PC-3 (cell line): ENCODE measurements at places on chromosomes 7 and 10.

DNA sequence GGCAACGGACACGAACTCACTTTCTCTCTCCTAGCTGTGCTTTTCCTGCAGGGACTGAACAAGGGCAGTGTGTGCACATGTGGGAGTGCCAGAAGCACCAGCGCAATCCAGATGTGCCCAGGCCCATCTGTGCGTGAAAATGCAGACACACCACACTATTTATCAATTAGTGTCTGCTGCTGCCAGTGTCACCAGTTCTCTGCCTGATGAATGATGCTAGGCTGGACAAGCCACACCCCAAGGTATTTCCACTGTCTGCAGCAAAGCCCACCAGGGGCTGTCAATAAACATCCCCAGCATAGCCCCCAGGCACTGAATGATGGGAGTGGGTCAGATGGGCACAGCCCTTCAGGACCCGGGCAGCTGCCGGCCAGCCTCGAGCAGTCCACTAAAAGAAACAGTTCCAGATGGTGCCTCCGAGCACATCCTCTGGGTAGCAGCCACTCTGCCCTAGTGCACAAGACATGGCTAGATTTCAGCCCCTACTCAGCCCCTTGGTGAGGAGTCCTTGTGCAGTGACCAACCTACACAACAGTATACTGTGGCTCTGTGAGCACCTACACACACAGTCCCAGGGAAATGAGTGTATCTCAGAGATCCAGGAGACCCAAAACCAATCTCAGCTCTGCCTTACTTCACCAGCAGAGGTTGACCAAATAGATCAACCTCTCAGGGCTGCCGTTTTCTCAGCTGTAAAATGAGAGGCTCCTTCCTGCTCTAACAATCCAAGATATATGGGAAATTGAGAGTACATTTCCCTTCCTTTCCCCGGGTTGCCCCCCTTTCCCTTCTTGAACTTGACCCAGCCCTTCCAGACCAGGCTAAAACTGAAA lies 314.7 kb downstream of the PLXNA4 start:
- DNase-seq: no peak

GRCh38 chr10:1019362-1019761 lies 6.3 kb downstream of the IDI2 start:
- DNase-seq: no peak

- no peak for DNase-seq
These were observed 689.4 kb downstream of the PARD3 start for GRCh38 chr10:34125702-34126101.

GRCh38 chr10:30870896-30871295 lies 160.8 kb downstream of the ZNF438 start:
- DNase-seq: no peak

DNA sequence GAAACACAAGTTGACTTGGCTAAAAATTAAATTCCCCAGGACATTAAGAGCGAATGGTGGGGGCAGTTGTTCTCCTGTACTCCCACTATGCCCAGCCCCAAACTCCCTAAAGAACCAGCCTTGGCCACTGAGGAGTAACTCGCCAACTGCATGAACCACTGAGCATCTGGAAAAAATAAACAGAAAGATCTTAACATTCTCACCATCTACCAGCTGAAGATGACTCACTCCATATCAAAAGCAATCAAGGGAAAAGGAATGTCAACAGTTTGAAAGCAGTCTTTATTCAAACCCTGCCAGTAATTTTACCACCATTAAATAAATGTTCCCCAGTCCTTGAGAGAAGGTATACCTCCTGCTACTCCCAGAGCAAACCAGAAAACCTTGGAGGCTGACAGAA lies 45.4 kb downstream of the CTTNBP2 start:
- peak; percentile 57 for DNase-seq

DNA sequence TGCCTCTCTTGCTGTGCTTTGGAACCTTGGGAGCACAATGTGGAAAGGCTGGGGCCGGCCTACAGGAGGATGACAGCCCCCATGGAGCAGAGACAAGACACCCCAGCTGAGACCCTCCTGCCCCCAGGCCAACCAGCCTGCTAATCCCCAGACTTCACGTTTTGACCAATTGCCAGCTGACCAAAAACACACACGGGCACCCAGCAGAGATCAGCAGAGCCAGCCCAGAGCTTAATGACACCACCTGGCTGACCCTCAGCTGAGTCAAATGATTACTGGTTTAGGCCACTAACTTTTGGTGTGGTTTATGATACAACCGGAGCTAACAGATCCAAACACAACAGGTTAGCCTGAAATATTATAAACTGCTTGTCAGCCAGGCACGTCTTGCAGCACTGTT lies 111.2 kb upstream of the KIF5B start:
- DNase-seq: no peak

GRCh38 chr7:12712236-12712635 lies 24.8 kb downstream of the ARL4A start:
- DNase-seq: no peak

DNA sequence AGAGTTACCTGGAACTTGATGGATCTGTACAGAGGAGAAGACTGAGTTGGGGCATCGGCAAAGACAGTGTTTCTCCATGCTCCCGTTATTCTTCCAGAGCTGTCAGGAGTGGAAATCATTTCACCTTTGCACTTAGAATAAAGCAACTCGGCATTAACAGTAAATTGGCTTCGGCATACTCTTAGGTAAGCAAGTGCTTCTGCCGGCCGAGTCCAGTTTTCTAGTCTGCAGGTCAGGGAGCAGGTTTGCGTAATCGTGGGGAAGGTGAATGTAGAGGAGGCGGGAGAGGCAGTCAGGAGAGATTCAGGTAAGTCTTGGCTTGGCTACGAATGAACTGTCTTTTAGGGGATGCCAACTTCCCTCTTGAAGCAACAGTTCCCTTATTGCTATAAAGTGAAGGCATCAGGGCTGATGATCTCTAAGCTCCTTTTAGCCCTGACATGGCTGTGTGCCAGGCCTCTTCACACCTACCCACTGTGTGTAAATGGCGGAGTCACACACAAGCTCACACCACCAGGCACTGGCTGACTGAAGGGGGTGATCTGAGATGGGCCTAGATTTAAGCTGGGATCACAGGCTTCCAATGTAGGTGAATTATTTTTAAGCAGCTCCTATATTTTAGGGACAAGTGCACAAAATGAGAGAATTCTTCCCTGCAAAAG lies 127.1 kb downstream of the GATA3 start:
- no peak for DNase-seq

DNA sequence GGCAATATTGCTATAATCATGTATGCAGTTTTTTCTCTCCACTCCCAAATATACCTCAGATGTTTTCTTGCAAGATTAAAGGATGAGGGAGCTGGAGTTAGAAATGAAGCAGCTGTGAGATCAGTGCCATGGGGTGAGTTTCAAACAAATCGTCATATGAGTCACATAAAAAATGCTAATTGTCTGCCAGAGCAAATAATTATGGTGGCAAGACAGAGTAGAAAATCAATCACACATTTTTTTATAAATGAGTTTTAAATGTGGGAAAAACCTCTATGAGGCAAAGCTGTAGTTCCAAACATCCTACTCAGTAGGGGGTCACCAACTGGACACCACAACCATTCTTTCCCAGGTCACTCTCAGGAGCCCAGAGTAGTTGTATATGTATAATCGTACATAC lies 55.3 kb downstream of the CH25H start:
- no peak for DNase-seq

GRCh38 chr7:93245525-93246432 lies 13.6 kb downstream of the VPS50 start:
- DNase-seq: peak; percentile 57

- DNase-seq: peak; percentile 32
These were observed at the start of gene ADAM12 for GRCh38 chr10:126387931-126388911. ADAM12 (minus strand) TSS chr10:126388477; CDS start chr10:126388145, 332 bp downstream.

DNA sequence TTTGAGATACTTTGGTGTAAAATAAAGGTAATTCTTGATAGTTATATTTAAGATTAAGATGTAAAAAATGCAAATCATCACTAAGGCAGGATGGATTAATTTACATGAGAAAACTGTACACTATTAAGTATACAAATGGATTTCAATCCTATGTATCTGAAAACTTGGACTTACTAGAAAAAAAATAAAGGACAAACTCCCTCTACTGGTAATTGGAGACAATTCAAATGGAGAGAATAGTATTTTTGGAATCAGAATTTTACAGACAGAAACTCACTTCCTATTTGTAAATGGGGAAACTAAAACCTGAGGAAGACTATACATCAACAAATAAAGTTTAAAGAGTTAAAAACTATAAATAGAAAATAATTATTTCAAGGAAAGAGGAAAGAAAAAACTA lies 62.6 kb downstream of the CUL2 start:
- peak; percentile 88 for DNase-seq

DNA sequence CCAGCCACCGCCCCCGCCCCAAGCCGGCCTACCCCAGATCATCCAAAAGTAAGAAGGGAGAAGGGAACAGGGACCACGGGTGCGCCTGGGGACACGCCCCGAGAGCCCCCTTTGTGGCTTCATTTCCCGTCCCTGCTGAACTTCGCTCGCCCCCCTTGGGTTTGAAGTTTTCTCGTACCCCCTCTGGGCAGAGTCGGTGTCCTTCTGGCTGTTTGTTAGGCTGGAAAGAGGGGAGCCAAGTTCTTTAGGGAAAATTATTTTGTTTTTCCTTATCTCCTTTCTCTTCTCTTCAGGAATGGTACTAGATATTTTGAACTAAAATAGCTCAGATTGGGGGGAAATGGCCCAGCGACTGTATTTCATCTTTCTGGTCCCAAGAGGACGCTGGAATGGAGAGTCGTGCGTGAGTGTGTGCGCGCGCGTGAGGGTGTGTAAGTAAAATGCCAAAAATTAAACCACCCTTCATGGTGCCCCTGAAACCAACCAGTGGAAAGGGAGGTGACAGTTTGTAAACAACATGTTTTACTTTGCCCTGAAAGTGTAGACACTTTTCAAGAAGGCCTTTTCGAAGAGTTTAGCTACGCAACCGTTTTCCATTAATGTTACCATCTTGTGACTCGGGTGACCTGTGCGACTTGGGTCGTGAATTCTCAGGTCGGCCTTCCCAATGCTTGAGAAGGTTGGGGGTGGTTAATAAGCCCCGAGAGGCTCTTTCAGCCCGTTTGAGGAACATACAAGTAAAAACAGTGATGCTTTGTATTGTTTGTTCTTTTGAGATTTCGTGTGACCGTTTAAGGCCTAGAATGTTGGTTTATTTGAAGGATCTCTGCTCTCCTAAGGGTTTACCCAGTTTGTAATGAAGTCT lies 694 bp downstream of the RBM20 start:
- no peak for DNase-seq

DNA sequence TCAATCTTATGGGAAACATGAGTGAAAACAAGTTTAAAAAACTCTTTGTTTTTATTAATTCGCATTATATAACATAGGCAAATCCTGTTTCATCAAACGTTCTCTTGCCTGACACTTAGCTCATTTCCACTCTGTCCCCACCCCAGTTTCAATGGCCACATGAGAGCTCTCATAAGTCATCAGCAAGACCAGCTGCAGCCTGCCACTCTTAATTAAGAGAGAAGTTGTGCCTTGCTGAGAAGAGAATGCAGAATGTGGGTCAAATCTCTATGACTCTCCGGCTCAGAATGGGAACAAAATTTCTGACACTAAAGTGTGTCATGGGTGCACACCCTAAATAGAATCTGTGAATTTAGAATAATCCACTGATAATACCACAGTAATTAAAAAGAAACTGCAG lies 39.6 kb downstream of the ASAH2 start:
- no peak for DNase-seq

DNA sequence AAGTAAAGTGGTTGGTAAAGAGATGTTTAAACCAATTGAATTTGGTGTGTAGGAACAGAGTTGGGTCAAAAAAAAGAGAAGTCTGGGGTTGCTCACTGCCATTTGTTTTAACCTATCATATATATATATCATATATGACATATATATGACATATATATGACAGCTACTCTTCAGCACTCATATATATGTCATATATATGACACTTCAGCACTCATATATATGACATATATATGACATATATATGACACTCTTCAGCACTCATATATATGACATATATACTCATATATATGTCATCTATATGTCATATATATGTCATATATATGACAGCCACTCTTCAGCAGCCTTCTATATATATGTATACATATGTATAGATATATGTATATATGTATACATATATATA lies 8.9 kb upstream of the A1CF start:
- DNase-seq: no peak

GRCh38 chr10:93378997-93379730 lies 103.0 kb downstream of the MYOF start:
- DNase-seq: no peak

DNA sequence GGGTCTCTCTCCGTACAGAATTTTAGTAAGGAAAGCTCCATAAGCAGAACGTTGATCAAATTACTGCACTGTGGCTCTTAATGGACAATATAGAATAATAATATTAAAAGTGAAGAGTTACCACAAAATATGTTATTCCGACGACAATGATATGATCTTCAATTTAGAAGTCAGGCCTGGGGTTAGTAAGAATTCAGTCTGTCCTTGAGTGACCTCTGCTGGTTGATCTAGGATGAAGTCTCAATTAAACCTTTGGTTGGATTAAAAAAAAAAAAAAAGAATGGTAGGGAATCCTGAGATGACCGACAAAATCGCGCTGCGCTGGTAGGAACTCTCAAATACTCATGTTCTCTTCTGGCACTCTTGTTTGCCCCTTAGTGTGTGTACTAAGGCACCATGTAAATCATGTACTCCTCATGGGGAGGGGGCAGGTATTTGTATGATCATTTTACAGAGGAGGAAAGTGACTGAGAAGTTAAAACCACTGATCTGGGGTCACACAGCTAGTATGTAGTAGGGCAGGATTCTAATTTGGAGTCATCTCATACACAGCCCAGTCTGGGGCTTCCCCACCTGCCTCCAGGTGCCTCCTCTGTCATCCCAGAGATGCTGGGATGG lies 161.3 kb upstream of the NPVF start:
- DNase-seq: peak; percentile 41

DNA sequence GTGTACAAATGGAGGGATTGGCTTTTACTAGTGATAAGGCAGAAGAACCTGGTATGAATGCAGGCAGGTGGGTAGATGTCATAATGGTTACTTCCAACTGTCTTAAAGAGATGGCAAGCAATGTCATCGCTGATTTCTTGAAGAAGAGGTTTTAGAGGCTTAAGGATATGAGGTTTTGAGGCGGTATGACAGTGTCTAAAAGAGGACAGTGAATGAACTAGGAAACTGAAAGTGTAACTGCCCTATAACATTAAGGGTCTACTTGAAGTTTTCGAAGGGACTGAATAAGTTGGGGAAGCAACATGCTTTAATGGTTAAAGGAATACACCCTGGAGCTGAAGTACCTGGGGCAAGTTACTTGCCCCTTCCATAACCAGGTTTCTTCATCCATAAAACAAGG lies 70.9 kb downstream of the NDUFB2 start:
- no peak for DNase-seq

GRCh38 chr10:48594371-48594770 lies 10.5 kb downstream of the ARHGAP22 start:
- no peak for DNase-seq

GRCh38 chr10:97762816-97763215 lies 9.0 kb downstream of the SFRP5 start:
- DNase-seq: no peak
